Hypothalamus (tissue), 51 donors: ENCODE measurements at places on chromosomes 1 and 21.

GRCh38 chr21:23986214-23986613 lies 1621.1 kb downstream of the MRPL39 start:
- DNase-seq, result no peak

- no peak for DNase-seq
Measured at GRCh38 chr1:174077749-174078490, 55.8 kb upstream of the RC3H1 start.

GRCh38 chr1:177701654-177702353 lies 268.1 kb downstream of the SEC16B start:
- no peak for DNase-seq

GRCh38 chr1:171134204-171134923 lies 43.7 kb downstream of the FMO3 start:
- no peak for DNase-seq

DNA sequence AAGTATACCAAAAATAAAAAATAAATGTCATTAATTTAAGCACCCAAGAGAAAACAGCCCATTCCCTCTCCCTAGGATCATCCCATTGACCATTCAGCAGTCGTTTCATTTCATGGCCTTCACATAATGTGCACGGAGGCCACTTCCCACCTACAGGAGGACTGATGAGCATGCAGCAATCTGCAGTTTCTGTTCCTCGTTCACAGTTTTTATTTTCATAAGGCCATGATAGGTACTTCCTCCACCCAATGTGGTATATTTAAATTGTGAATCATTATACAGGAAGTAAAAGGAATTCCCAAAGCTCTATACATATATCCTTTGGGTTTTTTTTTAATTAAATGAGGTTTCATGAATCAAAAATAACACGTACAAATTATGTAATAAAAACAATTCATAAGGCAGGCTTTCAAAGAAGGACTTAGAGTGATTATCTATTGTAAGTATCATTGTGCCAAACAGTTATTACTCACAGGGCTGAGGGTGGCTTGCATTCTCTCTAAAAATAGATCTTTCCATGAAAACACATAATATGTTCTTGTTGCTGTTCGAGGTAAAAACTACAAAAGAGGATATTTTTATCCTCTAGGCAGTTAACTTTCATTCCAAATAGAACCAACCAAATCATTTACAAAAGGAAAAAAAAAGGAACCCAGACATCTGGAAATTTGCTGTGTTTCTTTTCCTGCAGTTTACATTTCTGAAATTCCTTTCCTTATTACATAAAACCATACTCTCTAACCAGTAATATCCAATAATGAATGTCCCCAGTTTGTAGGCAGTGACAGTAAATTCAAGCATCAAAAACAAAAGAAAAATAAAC lies 27.5 kb upstream of the SLC44A3 start:
- no peak for DNase-seq

DNA sequence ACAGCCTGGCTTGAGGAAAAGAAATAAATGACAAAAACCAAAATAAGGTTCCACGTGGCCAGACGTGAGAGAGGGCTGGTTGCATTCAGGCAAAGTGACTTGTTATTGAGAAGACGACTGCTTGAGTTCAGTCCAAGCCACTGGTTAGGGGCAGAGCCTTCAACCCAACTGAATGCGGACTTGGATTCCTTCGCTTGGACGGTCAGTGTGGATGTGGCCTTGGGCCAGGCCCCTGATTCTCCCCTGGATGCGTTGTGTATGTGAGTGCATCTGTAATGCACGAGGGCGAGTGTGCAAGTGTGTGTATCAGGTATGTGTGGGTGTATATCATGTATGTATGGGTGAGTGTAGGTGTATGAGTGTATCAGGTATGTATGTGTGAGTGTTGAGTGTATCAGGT lies 1.9 kb downstream of the PLA2G2F start:
- no peak for DNase-seq

GRCh38 chr1:31799196-31799894 lies 16.5 kb downstream of the SPOCD1 start:
- no peak for DNase-seq

DNA sequence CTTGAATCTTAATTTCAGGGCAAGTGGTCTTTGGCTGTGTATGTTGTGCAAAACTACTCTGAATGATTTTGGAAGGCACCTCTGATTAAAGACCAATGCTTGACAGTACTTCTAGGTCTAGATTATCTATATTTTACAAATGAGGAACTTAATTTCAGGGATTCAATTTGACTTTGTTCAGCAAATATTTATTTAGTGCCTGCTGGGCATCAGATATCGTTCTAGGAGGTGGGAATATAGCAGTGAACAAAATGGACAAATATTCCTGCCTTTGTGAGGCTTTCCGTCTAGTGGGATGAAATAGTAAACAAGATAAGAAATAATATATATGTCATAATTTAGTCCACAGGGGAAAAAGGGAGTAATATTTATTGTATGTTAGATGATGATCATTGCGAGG lies 4.7 kb downstream of the ZNF326 start:
- no peak for DNase-seq

DNA sequence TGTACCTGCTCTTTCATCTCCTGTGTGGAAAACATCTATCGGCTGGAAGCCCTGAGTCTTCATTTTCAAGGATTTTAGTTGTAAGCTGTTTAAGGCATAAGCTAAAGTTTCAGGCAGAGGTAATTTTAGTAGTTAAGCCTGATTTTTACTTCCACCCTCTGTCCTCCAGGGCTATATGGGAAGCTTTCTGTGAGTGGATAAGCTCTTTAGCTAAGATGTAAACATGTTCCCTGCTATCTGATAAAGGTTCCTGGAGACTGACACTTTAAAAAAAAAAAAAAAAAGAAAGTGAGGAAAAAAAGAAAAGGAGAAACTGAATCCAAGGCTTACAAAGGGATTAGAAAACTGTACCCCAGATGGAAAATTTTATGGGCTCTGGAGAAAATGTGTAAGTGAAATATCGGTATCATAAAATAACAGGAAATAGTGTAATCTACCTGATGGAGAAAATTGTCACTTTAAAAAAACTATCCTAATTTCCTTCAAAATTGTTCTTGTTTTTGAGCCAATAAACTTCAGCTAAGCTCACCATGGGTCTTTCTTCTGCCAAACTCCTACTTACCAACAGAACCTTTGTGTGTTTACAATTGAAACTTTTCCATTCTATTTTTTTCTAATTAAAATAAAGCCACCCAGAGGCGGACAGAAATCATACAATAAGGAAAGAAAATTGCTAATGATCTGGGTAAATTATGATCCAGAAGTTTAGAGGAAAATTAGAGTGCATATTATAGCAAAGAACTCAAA lies 180.5 kb downstream of the TGFB2 start:
- no peak for DNase-seq

DNA sequence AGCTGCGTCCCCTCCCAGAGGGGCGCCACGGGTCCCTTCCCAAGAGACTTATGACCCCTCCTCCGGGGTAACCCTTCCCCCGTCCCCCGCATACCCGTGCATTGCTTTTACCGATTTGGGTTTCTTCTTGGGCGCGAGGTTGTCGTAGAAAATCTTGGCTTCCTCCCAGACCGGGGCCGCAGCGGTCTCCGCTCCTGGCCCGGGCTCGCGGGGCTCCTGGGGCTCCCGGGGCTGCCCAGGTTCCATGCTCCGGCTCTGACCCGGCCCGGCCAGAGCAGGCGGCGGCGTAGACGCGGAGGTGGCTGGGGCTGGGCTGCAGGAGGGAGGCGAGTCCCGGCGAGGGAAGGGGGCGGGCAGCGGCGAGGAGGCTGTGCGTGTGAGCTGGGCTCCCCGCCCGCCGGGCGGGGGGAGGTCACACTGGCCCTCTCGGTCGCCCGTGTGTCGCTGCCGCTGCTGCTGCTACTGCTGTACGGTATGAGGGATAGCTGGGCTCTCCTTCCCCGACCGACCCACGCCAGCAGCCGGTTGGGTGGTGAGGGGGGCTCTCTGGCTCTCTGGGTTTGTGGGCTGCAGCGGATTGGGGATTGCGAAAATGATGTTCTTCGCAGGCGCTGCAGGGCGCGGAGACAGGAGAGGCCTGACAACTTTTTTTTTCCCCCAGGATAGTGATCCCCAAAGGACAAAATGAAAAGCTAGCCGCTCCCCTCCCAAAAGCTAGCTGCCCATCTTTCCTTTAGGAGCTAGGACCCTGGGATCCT lies at the start of gene NT5C1A:
NT5C1A (minus strand) TSS at position 315 of the 758 bp plus-strand sequence; CDS start at position 246, 69 bp downstream.
- DNase-seq, result peak; percentile 55

DNA sequence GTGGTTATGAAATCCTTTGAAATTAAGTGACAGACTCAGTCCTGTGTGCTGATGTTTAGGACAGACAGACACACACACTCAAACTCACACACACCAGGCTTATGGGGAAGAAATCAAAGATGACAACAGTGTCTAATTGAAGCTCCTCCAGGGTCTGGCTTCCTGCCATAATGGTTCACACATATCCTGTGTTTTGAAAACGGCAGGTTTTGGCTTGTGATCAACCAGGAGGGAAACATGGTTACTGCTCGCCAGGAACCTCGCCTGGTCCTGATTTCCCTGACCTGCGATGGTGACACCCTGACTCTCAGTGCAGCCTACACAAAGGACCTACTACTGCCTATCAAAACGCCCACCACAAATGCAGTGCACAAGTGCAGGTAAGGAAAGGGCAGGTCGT lies 4.6 kb downstream of the MTARC1 start:
- DNase-seq, result no peak

GRCh38 chr1:235908742-235909520 lies 42.2 kb upstream of the LYST start:
- DNase-seq, result no peak

- DNase-seq, result no peak
Measured at GRCh38 chr1:191371626-191372025, 786.6 kb upstream of the RGS18 start.

GRCh38 chr1:157404614-157405013 lies 147.7 kb downstream of the FCRL5 start:
- DNase-seq, result no peak

- DNase-seq, result no peak
Measured at GRCh38 chr1:220750131-220750515, 2.0 kb downstream of the MTARC2 start.

GRCh38 chr1:109498161-109498801 lies 4.4 kb downstream of the CYB561D1 start:
- no peak for DNase-seq

- DNase-seq, result no peak
Measured at GRCh38 chr21:45249626-45250025, 38.1 kb downstream of the POFUT2 start.

DNA sequence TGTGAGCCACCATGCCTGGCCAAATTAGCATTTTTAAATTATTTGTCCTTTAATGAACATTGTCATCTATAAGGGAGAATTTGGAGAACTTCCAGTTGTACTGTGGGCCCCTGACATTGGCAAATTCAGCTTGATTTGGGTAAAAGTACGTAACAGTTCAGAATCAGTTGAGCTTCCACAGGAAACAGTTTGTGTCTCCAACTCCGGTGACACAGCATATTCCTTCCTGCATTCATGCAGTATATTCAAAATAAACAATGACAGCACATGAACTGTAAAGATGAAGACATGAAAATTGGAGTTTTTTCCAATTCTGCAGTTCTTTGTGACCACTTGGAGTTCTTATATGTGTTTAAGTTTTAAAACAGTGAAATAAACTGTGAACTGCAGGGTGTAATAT lies 28.2 kb downstream of the RNF220 start:
- no peak for DNase-seq

DNA sequence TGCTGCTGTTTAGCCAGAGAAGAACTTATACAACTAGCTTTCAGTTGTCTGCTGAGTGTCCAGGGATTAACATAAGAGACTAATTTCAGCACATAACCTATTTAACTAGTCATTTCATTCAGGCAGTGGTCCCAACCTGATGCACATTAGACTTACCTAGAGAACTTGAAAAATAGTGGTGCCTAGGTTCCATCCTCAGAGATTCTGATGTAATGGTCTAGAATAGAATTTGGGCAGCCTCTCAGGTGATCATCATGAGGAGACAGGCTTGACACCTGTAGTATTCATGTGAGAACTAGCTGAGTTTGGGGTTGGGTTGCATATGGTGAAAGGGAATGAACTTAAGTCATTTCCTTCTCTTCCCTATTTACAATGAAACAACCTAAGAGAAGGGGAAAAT lies 24.8 kb downstream of the CNST start:
- DNase-seq, result no peak

- DNase-seq, result no peak
Measured at GRCh38 chr1:64986903-64987871, 20.8 kb upstream of the JAK1 start.

DNA sequence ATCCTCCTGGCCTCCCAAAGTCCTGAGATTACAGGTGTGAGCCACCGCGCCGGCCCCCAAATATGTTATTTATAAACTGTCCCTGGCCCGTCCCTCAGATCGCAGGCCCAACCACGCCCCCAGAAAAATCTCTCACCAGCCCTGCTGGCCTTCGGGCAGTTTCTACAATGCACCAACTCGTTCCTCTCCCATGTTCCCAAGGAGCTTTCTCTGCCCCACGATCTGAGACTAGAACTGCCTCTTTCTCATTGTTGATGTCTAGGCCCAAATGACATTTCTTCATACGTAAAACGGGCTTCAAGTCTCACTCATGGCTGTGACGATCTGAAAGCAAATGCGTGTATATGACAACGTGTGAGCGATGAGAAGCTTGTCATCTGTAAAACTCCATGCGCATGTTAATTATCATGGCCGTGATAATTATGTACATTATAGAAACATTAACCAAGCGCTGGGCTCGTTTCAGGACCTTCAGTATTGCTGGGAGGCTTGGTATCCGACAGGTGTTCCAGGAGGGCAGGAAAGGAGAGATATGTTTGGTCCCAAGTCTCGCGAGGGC lies 748 bp upstream of the NIPAL3 start:
- DNase-seq, result peak; percentile 8

- no peak for DNase-seq
Measured at GRCh38 chr1:211648980-211649934, 26.2 kb downstream of the NEK2 start.

- DNase-seq, result no peak
Measured at GRCh38 chr1:183580281-183580682, 10.0 kb downstream of the NCF2 start.

DNA sequence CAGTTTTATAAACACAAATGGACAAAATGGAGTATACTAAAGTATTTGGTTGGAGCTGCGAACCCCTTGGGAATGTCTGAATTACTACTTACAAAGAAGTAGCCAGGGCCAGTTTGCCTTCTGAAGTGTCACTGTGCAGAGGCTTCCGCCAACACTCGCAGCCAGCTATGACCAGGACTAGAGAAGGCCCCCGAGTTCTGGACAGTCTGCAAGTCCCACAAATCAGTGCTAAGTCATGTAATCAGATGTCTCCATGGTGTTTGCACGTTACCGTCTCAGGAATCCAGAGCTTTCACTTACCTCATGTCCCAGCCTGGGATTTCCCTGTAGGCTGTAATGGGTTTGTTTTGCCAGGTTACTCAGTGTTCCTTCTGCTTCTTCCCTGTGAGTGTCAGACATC lies 106.6 kb upstream of the SPAG17 start:
- no peak for DNase-seq

- DNase-seq, result no peak
Measured at GRCh38 chr1:169308313-169309039, 59.1 kb downstream of the NME7 start.

DNA sequence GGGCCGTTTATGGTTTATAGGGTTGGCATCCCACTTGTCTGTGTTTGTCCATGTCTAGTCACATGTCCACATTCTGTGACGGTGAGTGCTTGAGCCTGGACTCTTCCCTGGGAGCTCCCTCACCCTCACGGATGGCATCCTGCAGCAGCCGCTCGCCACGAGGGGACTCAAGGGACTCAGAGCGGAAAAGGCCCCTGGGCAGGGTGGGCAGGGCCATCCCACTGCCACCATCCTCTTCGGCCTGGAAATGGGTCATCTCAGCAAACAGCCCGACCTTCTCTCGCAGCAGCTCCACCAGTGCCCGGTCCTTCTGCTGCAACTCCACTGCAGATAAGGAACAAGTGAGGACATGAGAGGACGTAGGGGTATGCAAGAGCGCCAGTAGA lies 11.1 kb downstream of the RXFP4 start:
- DNase-seq, result no peak

GRCh38 chr1:109620401-109620791 lies 759 bp downstream of the AMPD2 start:
- DNase-seq, result no peak
